ENCODE measurements at places on chromosomes 1 and 21.

- DNase-seq, result no peak
Measured at GRCh38 chr1:166272851-166273250, 106.0 kb upstream of the FAM78B start.

DNA sequence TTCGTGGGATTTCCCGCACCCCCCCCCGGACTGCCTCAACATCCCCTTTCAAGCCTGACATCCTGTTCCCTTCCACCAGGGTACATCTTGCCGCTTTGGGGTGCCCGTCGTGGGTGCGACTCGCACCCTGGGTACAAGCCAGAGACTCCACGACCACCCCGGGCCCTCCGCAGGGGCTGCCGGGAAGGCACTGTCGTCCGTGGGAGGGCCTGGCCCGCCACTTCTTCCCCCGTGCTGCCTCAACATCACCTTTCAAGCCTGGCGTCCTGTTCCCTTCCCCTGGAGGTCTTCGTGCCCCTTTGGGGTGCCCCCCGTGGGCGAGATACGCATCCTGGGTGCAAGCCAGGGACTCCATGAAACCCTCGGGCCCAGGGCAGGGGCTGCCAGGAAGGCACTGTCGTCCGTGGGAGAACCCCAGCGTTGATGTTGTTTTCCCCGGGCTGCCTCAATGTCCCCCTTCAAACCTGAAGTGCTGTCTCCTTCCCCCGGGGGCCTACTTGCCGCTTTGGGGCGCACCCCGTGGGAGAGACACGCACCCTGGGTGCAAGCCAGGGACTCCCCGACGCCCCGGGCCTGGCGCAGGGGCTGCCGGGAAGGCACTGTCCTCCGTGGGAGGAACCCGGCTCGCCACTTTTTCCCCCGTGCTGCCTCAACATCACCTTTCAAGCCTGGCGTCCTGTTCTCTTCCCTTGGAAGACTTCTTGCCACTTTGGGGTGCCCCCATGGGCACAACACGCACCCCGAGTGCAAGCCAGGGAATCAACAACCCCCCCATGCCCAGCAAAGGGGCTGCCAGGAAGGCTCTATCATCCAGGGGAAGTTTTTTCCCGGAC lies 138.6 kb downstream of the LIPI start:
- no peak for DNase-seq

DNA sequence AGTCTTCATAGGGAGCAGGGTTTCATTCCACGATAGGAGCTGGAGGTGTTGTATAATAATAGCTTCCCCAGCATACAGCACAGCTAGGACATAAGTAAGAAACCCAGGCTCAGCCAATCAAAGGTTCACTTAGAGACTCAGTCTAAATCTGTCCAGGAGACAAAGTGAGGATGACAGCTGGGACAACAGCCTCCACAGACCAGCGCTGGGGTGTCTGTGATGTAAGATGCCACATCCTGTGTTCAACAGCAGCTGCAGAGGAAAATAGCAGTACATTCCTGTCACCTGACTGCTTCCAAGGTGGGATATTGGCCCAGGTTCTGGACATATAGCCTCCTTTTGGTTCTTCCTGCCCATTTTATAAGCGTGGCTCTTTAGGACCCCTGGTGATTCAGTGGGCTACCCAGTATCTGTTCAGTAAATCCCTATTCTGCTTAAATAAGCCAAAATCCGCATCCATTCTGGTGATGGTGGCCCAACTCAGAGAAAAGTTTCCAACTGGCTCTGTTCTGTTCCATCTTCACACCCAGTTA lies 176.8 kb upstream of the SYT6 start:
- DNase-seq, result no peak

- DNase-seq, result no peak
Measured at GRCh38 chr1:114551400-114551799, 30.0 kb downstream of the BCAS2 start.

DNA sequence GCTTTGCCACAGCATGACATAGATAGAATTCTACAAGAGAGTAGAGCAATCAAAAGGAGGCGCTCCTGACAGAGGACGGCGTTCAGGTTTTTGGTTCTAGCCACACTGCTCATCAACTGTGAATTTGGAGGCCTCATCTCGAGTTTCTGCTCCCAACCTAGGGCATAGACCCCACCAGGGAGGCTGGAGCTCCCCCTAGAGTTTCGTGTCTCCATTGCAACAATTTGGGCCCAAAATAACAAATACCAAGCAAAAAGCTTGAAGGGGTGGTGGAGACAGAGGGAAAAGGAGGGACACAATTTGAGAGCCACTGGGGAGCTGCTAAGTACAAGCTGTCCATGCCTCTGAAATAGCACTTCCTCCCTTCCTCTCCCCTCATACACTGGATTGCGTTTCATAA lies 297.0 kb downstream of the GPATCH2 start:
- DNase-seq, result no peak

DNA sequence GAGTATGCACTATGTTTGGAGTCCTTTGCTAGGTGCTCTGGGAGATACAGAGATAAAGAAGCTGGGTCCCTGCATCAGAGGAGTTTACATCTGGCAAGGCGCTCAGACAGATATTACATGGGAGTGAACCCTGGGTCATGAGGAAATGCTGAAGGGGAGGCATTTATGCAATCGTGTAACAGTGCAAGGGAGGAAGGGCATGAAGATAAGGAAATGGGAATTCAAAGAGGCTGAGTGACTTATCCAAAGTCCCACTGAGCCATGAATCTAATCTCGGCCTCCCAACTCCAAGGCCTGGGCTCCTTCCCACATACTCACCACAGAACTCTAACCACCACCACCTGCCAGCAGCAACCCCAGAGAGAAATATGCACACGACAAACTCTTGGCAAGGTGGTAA lies 51.6 kb downstream of the FAM163A start:
- no peak for DNase-seq

GRCh38 chr1:23216771-23217420 lies 406 bp downstream of the HTR1D start:
- DNase-seq, result no peak

- no peak for DNase-seq
Measured at GRCh38 chr1:244006961-244007360, 44.1 kb upstream of the ZBTB18 start.

DNA sequence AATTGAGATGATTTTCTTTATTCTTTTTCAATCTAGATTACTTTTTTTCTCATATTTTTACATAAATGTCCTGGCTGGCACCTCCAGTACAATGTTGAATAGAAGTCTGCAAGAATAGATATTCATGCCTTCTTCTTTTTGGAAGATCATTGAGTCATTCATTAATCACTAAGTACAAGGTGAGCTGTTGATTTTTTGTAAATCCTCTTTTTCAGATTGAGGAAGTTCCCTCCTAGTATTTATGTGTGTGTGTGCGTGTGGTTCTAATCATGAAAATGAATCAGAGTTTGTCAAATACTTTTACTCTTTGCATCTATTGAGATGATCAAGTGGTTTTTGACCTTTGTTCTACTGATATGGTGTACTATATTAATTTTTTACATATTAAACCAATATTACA lies 859.3 kb downstream of the KCNT2 start:
- DNase-seq, result no peak

GRCh38 chr1:163290025-163290640 lies 31.6 kb upstream of the NUF2 start:
- no peak for DNase-seq

- DNase-seq, result no peak
Measured at GRCh38 chr1:6731905-6732304, 30.3 kb upstream of the DNAJC11 start.

DNA sequence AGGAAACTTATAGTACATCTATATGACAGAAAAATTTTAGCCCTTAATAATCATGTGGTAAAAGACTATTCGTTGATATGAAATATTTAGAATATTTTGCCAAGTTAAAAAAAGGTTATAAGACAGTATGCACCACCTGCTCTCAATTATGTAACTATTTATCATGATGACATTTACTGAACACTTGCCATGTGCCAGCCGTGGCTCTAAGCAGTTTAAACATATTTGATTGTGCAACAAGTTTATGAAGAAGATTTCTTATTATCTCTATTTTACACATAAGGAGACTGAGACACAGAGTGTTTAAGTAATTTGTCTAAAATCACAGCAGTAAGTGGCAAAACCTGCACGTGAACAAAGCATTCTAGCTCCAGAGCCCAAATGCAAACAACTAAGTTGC lies 199.3 kb upstream of the JUN start:
- DNase-seq, result no peak

DNA sequence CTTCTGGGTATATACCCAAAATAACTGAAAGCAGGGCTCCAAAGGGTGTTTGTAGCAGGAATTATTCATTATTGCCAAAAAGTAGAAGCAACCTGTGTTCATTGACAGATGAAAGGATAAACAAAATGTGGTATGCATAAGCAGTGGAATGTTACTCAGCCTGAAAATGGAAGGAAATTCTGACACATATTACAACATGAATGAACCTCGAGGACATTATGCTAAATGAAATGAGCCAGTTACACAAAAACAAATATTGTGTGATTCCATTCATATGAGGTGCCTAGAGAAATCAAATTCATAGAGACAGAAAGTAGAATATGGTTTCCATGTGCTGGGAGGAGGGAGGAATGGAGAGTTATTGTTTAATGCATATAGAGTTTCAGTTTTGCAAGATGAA lies 86.3 kb upstream of the ARTN start:
- DNase-seq, result no peak

DNA sequence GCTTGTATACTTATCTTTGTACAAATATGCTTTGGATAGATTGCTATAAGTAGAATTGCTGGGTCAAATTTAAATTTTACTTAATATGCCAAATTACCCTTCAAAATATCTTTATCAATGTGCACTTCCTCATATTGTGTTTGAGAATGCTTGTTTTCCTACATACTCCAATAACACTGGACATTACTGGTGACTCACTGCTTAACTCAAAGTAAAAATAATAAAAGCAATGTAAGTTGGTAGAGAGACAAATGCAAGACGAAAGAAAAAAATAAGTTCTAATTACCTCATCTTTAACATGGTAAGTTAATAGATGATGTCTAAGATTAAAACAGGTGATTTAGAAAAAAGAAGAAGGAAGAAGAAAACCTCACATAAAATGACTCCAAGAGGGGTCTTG lies 7.9 kb upstream of the SH3GLB1 start:
- DNase-seq, result no peak

DNA sequence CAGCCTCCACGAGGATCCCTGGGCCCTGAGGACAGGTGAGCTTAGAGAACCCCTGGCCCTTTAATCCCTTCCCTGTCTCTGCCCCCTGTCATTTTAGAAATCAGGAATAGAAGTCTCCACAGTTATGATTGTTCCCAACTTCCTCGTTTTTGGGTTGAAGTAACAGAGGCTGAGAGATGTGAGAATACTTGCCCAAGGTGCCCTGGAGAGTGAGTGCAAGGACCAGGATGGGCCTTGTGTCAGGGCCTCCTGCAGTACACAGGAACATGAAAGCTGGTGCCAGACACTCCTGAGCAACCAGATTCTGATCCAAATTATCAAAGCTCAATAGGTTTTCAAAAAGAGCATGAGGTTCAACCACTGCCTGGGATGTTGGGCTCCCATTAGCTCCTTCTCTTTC lies 10.1 kb downstream of the HLX start:
- DNase-seq, result no peak

- no peak for DNase-seq
Measured at GRCh38 chr1:43743206-43743605, 35.9 kb downstream of the ST3GAL3 start.

DNA sequence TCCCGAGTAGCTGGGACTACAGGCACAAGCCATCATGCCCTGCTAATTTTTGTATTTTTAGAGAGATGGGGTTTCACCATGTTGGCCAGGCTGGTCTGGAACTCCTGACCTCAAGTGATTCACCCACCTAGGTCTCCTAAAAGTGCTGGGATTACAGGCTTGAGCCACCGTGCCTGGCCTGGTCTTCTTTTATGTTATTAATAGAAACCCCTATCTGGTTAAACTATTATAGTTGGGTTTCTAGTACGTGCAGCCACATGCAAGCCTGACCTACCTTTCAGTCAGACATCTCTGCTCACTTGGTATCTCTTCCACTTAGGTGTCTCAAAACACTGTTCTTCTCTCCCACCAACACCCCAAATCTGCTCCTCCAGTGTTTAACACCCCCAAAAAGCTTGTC lies 34.4 kb downstream of the PSEN2 start:
- no peak for DNase-seq

- no peak for DNase-seq
Measured at GRCh38 chr1:36894824-36895223, 139.5 kb downstream of the GRIK3 start.

GRCh38 chr1:39322431-39322830 lies 117.9 kb downstream of the MACF1 start:
- no peak for DNase-seq

DNA sequence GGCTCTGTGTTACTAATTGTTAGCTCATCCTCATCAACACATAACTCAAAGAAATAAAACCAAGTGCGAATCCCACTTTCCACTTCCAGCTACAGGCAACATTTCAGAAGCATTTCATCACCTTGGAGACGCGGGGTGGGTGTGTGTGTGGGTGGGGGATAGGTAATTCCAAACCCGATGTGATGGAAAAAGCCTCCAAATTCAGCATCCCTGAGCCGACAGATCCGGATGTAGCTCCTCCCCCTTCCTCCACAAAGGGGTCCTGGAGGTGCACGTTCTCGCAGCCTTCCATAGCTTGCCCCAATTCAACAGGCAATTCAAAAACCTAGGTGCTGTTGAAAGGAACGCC lies 486 bp downstream of the HSPA13 start:
- DNase-seq, result peak; percentile 15

DNA sequence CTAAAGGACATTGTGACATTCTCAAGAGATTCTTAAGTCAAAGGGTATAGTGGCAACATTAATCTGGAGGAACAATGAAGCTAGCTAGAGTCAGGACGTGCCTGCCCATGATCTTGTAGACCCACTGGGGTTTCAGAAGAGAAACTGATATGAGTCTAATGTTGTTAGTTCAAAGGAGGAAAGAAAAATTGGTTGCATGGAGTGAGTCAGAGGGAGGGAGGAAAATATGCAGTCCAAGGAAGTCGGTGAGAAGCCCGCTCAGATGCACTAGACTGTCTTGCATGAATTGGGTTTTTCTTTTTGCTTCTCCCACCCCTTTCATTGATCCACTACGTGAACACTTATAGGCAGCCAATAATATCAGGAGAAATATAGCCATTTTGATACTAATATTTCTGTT lies 53.8 kb upstream of the SYT14 start:
- no peak for DNase-seq

GRCh38 chr1:85462931-85463649 lies 1.9 kb downstream of the DDAH1 start:
- DNase-seq, result no peak

DNA sequence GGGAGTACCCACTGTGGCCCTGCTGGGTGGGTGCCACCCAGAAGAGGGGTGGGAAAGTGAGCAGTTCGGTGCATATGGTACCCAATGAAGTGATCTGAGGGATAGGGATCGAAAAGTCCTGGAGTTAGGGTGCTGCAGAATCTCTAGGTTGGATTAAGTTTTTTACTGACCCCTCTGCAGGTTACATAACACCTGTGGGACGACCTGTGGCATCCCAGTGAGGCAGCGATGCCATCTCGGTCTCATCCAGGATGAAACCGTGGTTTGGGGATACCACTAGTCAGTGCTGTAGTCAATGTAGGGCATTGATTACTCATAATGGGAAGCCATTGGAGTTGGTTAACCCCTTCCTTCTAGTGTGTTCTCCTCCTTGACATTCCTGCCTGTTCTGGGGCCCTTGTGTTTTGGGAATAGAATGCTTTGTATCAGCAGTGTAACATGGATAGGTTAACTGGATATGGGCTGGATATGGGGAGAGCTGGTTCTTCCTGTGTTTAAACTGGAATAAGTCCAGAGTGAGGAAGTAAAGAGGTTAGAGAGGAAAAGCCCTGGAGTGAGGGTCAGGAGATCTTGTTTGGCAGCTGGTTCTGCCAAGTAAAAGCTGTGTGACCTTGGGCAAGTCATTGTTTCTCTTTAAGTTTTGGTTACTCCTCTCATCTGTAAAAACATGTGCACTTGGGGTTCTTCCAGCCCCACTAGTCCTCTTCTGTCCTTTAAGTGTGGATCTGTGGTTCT lies 42.8 kb upstream of the ATF3 start:
- no peak for DNase-seq

GRCh38 chr1:70764747-70765146 lies 282.9 kb downstream of the PTGER3 start:
- DNase-seq, result no peak
